ENCODE measurements at places on chromosomes 12 and 14.

DNA sequence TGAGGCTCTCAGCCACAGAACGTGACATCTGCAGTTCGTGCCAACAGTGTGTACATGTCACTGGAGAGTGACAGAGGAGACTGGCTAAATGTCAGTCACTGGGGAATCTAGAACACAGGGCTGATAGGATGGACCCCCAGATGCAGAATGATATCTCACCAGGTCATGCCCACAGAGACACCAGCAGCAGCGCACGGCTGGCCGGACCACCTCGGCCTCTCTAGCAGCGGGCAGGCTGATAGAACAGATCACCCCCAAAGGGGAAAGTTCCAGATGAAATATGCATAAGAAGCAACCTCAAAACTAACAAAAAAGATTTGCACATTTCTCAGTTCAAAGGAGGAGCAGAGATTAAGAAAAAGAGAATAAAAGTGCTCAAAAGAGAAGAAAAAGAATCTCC, 266.5 kb downstream of the SEC23A start:
- DNase-seq: no peak

- DNase-seq: no peak
Observed at GRCh38 chr12:1579651-1580435, 14.5 kb downstream of the FBXL14 start.

DNA sequence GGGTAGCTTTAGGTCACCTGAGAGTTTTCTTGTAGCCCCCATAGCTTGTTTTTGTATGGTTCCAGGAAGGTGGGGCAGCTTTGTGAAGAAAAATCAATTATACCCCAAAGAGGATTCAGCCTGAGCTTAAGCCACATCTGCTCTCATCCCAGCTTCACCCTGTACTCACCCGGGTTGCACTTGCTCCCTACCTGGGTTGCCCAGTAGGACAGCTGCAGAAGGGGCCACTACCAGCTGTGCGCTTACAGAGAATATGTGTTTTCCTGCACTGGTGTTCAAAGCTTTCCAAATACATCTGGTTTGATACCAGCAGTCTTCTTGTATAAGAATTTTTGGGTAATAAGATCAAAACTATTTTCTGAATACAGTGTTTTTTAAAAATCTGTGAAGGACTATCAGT, 3.0 kb upstream of the SLC38A1 start:
- no peak for DNase-seq

- DNase-seq: no peak
Observed at GRCh38 chr14:90616313-90616712, 199.9 kb downstream of the TTC7B start.

- DNase-seq: no peak
Observed at GRCh38 chr12:22360774-22361173, 26.3 kb upstream of the ST8SIA1 start.

DNA sequence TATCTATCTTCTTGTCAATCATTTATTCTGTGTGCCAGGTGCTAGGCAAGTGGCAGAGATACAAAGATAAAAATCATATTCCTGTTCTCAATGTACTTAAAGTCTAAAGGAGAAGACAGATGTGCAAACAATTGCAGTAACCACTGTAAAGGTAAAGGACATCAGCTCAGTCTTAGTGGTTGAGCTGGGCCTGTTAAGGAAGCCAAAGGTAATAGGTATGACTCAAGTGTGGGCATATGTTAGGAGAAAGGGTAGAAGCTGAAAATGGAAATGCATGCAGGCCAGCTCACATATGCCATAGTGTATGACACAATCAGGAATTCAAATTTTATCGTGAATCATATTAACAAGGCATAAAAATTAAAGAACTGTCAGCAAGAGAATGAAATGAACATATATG, 49.8 kb downstream of the FAR2 start:
- no peak for DNase-seq

GRCh38 chr14:95396221-95396620, 76.5 kb upstream of the CLMN start:
- peak; percentile 54 for DNase-seq

- no peak for DNase-seq
Observed at GRCh38 chr14:83744891-83745290, 1785.1 kb upstream of the FLRT2 start.

DNA sequence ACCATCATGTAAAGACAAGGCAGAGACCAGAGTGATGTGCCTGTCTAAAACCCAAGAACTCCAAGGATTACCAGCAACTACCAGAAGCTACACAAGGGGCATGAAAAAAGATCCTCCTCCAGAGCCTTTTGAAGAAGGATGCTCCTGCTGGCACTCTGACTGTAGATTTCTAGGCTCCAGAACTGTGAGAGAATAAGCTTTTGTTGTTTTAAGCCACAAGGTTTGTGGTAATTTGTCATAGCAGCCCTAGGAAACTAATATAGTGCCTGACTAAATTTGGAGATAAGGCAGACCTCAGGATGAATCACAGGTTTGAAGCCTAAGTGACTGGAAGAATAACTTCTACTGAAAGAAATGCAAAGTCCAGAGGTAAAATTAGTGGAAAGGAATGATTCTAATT, 132.9 kb downstream of the CEP83 start:
- DNase-seq: no peak

GRCh38 chr14:73149753-73150152, 13.4 kb downstream of the PSEN1 start:
- no peak for DNase-seq

GRCh38 chr12:111404362-111405148, 1.2 kb upstream of the SH2B3 start:
- DNase-seq: peak; percentile 67

GRCh38 chr14:92022036-92022435, 17.8 kb downstream of the TRIP11 start:
- no peak for DNase-seq

GRCh38 chr14:56147449-56147848, 29.2 kb downstream of the PELI2 start:
- DNase-seq: no peak

DNA sequence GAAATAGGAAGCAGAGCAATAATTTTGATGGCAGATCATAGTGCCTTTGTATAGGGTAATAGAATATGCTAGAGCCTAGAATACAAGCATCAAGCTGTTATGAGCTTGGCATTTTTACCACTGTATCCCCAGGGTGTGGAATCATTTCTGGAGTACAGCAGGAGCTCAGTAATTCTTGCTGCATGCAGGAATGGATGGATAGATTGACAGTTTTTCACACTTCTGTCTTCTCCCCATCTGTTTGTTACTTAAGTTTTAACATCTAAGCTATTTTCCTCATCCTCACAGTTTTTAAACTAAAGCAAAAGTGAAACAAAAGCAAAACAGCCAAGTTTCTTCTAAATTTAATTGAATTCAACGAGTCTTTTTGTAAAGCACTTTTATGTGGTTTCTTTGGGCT, 32.6 kb downstream of the ALG10 start:
- no peak for DNase-seq

GRCh38 chr14:59318908-59319307, 130.4 kb downstream of the DAAM1 start:
- DNase-seq: no peak

- DNase-seq: no peak
Observed at GRCh38 chr12:52403561-52403960, 2.6 kb downstream of the KRT82 start.

GRCh38 chr12:118958520-118958919, 22.8 kb upstream of the SRRM4 start:
- no peak for DNase-seq

GRCh38 chr12:120048263-120048662, 59.2 kb downstream of the BICDL1 start:
- no peak for DNase-seq

GRCh38 chr12:100778967-100779590, 15.5 kb upstream of the ANO4 start:
- DNase-seq: no peak

GRCh38 chr12:27207615-27208413, 36.3 kb upstream of the STK38L start:
- no peak for DNase-seq

Data from NAMALWA (cell line).